Urinary bladder (tissue), 4 donors: ENCODE measurements at places on chromosomes 12 and 14. TPM values are rescaled to one million over a fixed set of nuclear protein-coding genes. Genes with fewer than 3 reads are reported as not detected.

DACT1 gene
- total RNA-seq, result 83.9 TPM

RFX4 gene
- total RNA-seq, result not detected

RASSF8 gene
- total RNA-seq, result 63.1 TPM

RPS6KL1 gene
- total RNA-seq, result 2.4 TPM

C3AR1 gene
- 7.0 TPM for total RNA-seq

GRCh38 chr12:56377310-56377988 lies 14.8 kb upstream of the APOF start:
- DNase-seq, result no peak

DNA sequence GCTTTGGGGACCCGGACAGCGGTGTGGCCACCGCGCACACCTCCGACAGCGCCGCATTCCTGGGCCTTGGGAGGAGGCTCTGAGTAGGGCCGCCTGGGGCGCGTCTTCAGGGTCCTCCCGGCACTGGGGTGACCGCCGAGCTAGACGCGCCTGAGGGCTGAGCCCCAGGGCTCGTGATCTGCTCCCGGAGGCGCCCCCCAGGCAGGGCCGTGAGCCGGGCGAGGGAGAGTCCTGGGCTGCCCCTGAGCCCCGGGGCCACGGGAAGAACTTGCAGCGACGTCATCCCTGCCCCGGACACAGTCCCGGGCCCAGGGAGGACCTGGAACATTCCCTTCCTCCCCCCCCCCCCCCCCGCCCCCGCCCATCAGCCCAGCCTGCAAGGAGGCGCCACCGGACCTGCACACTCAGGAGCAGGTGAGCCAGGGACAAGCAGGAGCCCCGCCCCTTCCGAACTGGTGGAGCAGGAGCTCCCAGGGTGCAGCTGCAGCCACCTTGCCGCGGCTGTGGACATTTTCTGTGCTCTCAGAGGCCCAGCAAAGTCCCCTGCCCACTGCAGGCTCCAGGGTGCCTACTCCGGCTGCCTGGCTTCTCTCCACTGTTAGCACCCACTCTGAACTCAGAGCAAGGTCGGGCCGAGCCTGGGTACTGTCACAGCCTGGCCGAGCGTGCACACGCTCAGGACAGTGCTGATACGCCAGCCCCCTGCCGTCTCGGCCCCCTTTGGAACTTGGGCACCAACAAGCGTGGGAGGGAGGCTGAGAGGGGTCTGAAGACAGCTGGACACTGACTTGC lies 50.7 kb downstream of the A2M start:
- DNase-seq, result peak; percentile 23

GRCh38 chr14:74508292-74508731 lies 14.7 kb downstream of the ISCA2 start:
- DNase-seq, result no peak

GRCh38 chr14:64082837-64083236 lies 211.3 kb downstream of the ESR2 start:
- DNase-seq, result no peak

DNA sequence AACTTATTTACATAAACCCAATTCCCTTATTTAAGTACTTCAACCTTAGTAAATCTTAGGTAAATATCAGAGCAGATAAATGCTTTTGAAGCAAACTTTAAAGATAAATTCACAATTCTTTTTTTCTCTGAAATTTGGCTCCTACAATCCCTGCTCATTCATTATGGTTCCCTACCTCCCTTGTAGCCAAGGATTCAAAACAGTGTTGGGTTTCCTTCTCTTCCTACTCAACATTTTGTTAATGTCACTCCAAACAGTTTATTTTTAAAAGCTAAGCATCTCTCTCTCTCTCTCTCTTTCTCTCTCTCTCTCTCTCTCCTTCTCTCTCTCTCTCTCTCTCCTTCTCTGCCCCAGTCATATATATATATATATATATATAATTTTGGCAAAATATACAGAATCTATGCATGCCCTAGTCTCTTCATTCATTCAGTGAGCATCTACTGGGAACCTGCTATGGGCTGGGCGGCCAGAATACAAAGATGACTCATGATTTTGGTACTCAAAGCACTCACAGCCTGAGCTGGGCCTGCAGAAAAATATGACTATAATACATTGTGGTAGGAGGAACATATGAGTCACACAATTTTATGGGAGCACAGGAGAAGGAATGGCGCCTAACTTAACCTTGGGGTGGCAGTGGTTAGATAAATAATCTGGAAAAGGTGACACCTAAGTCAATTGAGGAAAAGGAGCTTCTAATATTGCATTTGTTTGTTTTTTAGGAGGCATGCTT lies 123.7 kb upstream of the DHRS4 start:
- DNase-seq, result no peak

DNA sequence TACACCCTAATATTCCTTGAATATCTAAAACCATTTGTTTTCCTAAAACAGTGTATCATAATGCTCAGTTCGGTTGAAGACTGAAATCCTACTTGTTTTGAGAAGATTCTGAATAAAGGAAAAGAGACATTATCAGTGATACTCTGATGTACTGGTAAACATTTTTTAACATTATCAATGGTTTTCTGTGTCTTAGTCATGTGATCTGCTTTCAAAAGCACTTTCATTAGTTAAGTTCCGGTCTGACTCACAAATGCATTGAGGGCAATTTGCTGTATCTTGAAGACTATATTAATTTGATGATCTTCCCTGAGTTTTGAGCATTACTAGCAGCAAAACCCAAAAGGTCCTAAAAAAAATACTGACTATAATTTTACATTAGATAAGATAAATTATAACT lies 145.6 kb downstream of the PRKD1 start:
- DNase-seq, result no peak

DNA sequence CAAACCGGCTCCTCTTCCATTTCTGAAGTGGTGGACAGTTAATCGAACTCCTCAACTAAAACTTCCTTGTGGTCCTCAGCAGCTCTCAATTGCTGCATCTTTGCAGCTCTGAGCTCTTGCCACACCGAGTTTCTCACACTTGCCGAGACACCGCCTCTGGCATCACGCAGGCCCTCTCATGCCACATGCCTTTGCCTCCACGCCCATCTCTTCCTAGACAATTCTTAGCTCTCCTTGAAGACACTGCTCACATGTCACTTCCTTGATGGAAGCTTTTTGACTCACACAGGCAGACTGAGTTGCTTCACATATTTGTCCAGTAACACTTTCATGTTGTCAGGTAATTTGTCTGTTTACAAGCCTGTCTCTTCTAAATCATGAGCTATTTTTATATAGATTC lies 29.2 kb downstream of the KCNA1 start:
- DNase-seq, result no peak

DNA sequence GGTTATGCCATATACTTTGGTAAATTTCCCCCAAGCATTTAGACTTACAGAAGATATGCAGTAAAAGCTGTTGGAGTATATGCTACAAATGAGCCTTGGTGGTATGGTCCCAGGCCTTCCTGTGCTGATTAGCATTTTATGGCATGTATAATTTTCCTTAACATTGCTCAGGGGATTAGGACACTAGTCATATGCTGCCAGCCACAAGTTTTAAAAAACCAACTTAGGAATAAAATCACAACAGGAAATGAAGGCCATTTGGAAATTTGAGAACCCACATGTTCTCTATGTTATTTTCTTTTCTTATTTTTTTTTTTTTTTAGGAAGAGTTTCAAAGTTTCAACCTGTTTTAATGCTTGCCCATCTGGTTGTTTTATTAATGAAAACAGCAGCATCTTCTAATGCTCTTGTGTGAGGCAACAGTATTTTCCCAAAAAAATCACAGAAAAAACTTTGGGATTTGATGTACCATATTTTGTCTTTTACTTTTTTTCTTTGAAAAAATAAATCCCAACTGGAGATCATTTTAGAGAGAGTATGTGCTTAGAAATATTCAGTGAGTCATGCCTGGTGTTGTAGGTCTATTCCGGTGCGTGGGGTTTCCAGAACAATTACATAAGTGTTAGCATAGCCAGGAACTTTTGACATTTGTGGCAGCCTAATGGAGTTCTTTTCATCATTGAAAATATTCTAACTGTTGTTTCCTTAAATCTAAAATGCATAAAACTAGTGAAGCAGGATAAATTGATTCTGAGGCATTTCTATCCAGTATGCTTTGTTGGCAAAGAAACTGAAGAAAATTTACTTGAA lies 21.7 kb upstream of the DUSP6 start:
- DNase-seq, result no peak

- no peak for DNase-seq
These were observed 980.1 kb downstream of the NRXN3 start for GRCh38 chr14:79150226-79150625.
